ENCODE measurements at places on chromosomes 11 and 22.
A peak's percentile ranks its signal among the peaks of the same experiment; 100 is the strongest.

DNA sequence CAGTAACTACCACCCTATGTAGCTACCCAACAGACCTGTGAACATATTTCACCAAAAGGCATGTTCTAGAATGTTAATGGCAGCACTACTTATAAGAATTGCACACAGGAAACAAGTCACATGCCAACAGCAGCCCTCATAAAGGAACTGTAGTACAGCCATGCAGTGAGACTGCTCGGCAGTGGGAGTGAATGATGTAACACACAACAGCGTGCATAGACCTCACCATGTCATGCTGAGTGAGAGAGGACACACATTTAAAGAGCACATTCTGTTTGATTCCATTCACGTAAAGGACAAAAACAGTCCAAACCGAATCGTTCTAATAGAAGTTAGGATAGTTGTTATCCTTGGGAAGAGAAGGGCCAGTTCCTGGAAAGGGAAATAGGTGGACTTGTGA lies 27.2 kb upstream of the KIRREL3 start:
- no peak for DNase-seq
- H3K27ac ChIP-seq = no peak overlapping the region
- H3K4me3 ChIP-seq = no peak overlapping the region
- no peaks in the 10 kb centered on the region for H3K27me3 ChIP-seq
- H3K4me1 ChIP-seq = no peaks in the 10 kb centered on the region
- no peaks in the 10 kb centered on the region for H3K36me3 ChIP-seq

GRCh38 chr22:20244691-20245576 lies 23.2 kb downstream of the RTN4R start:
- DNase-seq = no peak
- H3K36me3 ChIP-seq = no peaks in the 10 kb centered on the region

GRCh38 chr11:119093942-119094815 lies 7.5 kb downstream of the DPAGT1 start:
- DNase-seq = peak; percentile 33
- H3K27ac ChIP-seq = peak overlapping the region; percentile 92
- peaks cover 6% of the 10 kb centered on the region for H3K4me1 ChIP-seq
- H3K4me3 ChIP-seq = peak overlapping the region; percentile 93
- no peaks in the 10 kb centered on the region for H3K27me3 ChIP-seq
- peaks cover 11% of the 10 kb centered on the region for H3K36me3 ChIP-seq

GRCh38 chr22:41979423-41980250 lies 10.4 kb downstream of the SEPTIN3 start:
- no peak for DNase-seq
- peaks cover 10% of the 10 kb centered on the region for H3K4me1 ChIP-seq
- no peak overlapping the region for H3K4me3 ChIP-seq
- peaks cover 4% of the 10 kb centered on the region for H3K27me3 ChIP-seq

- H3K36me3 ChIP-seq = no peaks in the 10 kb centered on the region
- no peak overlapping the region for H3K27ac ChIP-seq
- H3K27me3 ChIP-seq = no peaks in the 10 kb centered on the region
- DNase-seq = no peak
- no peaks in the 10 kb centered on the region for H3K4me1 ChIP-seq
- no peak overlapping the region for H3K4me3 ChIP-seq
Observed at GRCh38 chr22:46125816-46126765, 24.2 kb upstream of the PPARA start.

DNA sequence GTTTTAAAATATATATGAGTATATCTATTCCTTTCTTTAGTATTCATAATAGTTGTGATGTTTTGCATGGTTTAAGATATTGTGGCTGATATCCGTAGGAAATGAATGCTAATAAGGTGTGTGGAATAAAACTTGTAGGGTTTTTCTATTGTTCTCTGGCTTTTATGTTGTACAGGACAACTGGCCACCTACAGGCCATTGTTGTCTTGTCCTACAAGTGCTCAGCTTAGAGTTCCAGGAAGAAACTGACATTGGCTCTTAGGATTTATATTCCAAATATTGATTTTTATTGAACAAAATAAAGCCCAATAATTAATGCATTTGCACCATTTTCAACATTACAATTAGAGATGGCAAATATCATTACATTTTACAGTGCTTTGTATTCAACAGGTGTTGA lies 512.8 kb upstream of the TENM4 start:
- H3K4me1 ChIP-seq = no peaks in the 10 kb centered on the region
- no peak overlapping the region for H3K27ac ChIP-seq
- H3K36me3 ChIP-seq = no peaks in the 10 kb centered on the region

GRCh38 chr11:95849087-95849825 lies 59.0 kb downstream of the CEP57 start:
- H3K27ac ChIP-seq = no peak overlapping the region
- DNase-seq = peak; percentile 43

GRCh38 chr11:109911488-109911887 lies 181.7 kb upstream of the ZC3H12C start:
- H3K27me3 ChIP-seq = no peaks in the 10 kb centered on the region
- no peak overlapping the region for H3K27ac ChIP-seq
- no peak for DNase-seq
- H3K4me3 ChIP-seq = no peak overlapping the region

DNA sequence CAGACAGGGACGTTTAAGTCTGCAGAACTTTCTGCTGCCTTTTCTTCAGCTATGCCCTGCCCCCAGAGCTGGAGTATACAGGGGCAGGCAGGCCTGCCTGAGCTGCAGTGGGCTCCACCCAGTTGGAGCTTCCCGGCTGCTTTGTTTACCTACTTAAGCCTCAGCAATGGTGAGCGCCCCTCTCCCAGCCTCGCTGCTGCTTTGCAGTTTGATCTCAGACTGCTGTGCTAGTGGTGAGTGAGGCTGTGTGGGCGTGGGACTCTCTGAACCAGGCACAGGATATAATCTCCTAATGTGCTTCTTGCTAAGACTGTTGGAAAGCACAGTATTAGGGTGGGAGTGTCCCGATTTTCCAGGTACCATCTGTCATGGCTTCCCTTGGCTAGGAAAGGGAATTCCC lies 38.5 kb downstream of the NELL1 start:
- no peak for DNase-seq
- H3K4me3 ChIP-seq = no peak overlapping the region
- H3K27me3 ChIP-seq = no peaks in the 10 kb centered on the region
- H3K36me3 ChIP-seq = no peaks in the 10 kb centered on the region

- H3K4me3 ChIP-seq = no peak overlapping the region
- no peak for DNase-seq
- H3K27ac ChIP-seq = no peak overlapping the region
- H3K36me3 ChIP-seq = no peaks in the 10 kb centered on the region
- no peaks in the 10 kb centered on the region for H3K27me3 ChIP-seq
Observed at GRCh38 chr11:86438685-86439084, 64.0 kb downstream of the CCDC81 start.

- no peaks in the 10 kb centered on the region for H3K4me1 ChIP-seq
- H3K4me3 ChIP-seq = no peak overlapping the region
- no peaks in the 10 kb centered on the region for H3K36me3 ChIP-seq
- no peak overlapping the region for H3K27ac ChIP-seq
- peaks cover 27% of the 10 kb centered on the region for H3K27me3 ChIP-seq
- DNase-seq = peak; percentile 33
Observed at GRCh38 chr22:49404020-49404419, 423.7 kb downstream of the BRD1 start.

DNA sequence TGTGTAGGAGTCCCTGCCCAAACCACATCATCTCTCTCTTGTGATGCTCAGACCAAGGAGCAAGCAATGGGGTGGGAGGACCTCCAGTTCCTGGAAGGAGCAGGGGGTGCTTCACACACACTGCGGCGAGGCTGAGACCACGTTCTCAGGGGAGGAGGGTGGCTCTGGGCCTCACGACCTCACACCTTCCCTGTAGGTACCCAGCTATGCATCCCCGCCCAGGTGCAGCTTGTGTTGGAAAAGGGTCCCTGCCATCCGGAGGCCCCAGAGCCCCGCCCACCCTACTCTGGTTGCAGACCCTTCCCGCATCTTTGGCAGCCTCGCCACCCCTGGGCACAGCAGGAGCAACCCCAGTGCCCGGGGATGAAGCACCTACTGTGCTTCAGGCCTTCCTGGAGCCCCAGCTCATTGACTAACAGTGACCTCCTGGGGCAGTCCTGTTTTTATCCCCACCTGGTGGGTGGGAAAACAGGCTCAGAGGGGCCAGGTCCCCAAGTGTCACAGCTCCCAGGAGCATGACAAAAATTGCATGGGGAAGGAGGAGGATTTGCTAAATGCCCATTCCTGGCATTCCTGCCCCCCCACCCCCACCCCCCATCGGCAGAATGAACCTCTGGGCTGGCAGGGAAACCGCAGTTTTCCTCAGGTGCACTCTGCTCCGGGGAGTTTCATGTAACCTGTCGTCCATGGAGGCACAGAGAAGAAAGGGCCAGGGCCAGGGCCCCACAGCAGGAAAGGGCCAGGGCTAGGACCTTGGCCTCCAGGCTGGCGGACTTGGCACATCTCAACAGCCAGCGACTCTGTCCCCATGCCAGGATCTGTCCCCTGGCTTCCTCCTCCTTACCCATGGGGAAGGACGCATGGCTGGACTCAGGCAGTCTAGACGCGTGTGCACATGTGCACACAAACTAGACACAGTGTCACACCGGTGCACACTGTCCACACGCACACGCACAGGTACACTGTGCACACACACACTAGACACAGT lies 81.0 kb downstream of the IGLL1 start:
- no peak overlapping the region for H3K4me3 ChIP-seq
- H3K27ac ChIP-seq = peak overlapping the region; percentile 29
- no peaks in the 10 kb centered on the region for H3K36me3 ChIP-seq

DNA sequence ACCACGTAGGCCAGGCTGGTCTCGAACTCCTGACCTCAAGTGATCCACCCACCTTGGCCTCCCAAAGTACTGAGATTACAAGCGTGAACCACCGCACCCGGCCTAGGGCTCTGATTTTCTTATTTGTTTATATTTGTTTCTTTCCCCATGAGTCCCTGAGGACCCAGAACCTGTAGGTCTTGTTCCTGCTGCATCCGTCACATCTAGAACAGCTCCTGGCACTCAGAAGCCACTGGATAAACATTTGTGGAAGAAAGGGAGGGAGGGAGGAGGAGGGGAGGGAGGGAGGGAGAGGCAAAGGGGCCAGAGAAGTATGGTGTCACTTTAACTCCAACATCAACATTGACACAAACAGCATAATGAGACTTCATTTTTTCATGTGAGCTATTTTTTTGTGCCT lies 67.7 kb downstream of the CELSR1 start:
- no peaks in the 10 kb centered on the region for H3K36me3 ChIP-seq
- no peaks in the 10 kb centered on the region for H3K27me3 ChIP-seq
- peak; percentile 32 for DNase-seq
- H3K27ac ChIP-seq = peak overlapping the region; percentile 43
- H3K4me1 ChIP-seq = no peaks in the 10 kb centered on the region
- H3K4me3 ChIP-seq = no peak overlapping the region

DNA sequence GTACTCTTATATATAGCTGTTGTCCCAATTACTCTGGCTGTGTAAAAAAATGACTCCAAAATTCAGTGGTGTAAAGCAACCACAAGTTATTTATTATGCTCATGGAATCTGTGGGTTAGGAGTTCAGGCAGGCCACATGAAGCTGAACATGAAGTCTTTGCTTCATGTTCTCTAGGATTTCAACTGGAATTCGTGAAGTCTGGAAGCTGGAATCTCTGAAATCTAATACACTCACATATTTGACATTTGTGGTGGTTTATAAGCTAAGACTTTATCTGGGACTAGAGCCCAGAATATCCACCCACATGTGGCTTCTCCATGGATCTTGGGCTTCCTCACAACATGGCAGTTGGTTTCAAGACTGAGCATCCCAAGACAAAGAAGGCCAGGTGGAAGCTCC lies 430.6 kb downstream of the MIAT start:
- H3K27ac ChIP-seq = no peak overlapping the region
- no peak overlapping the region for H3K4me3 ChIP-seq
- H3K36me3 ChIP-seq = no peaks in the 10 kb centered on the region
- peaks cover 9% of the 10 kb centered on the region for H3K27me3 ChIP-seq
- DNase-seq = no peak

DNA sequence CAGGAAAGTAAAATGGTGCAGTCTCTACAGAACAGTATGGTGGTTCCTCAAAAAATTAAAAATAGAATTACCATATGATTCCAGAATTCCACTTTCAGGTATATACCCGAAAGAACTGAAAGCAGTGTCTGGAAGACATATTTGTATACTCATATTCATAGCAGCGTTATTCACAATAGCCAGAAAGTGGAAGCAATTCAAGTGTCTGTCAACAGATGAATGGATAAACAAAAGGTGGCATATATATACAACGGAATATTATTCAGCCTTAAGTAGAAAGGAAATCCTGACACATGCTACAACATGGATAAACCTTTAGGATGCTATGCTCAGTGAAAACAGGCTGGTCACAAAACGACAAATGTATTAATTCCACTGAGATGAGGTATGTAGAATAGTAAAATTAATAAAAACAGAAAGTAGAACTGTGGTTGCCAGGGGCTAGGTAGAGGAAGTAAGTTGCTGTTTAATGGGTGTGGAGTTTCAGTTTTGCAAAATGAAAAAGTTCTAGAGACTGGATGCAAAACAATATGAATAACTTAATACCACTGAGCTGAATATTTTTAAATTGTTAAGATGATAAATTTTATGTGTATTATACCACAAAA lies 14.5 kb downstream of the SAA1 start:
- no peak for DNase-seq
- H3K27ac ChIP-seq = no peak overlapping the region
- H3K4me3 ChIP-seq = no peak overlapping the region
- H3K4me1 ChIP-seq = no peaks in the 10 kb centered on the region
- H3K36me3 ChIP-seq = no peaks in the 10 kb centered on the region

DNA sequence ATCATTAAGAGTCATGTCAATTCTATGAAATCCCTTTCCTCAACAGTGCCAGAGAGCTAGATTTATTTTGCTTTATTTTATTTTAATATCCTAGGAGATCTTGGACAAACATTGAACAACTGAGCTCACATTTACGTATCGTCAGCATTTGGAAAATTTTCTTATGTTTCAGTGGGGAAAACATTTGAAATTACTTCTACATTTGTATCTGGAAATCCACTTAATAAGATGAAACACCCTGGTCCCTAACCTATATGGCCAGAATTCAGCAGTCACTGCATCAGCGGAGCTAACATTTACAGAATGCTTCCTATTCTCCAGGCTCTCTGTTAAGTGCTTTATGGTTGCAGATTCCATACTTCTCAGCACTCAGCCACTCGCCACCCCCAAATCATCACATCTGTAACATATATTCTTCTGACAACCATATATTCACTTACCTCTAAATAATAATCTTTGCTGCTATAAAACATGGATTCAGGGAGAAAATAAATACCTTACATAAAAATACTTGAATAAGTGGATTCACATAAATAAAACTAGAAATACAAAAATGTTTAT lies 773.9 kb downstream of the JRKL start:
- H3K4me3 ChIP-seq = no peak overlapping the region
- H3K27ac ChIP-seq = no peak overlapping the region
- H3K36me3 ChIP-seq = no peaks in the 10 kb centered on the region
- DNase-seq = no peak
- no peaks in the 10 kb centered on the region for H3K4me1 ChIP-seq

GRCh38 chr11:124115782-124116616 lies 749 bp downstream of the VWA5A start:
- H3K4me1 ChIP-seq = no peaks in the 10 kb centered on the region
- H3K27ac ChIP-seq = peak overlapping the region; percentile 86
- no peaks in the 10 kb centered on the region for H3K27me3 ChIP-seq

GRCh38 chr22:19448076-19448607 lies 631 bp upstream of the C22orf39 start:
- DNase-seq = no peak
- H3K4me1 ChIP-seq = no peaks in the 10 kb centered on the region
- peaks cover 4% of the 10 kb centered on the region for H3K36me3 ChIP-seq
- peak overlapping the region; percentile 90 for H3K4me3 ChIP-seq
- H3K27ac ChIP-seq = peak overlapping the region; percentile 93
- no peaks in the 10 kb centered on the region for H3K27me3 ChIP-seq

- H3K36me3 ChIP-seq = no peaks in the 10 kb centered on the region
- no peaks in the 10 kb centered on the region for H3K27me3 ChIP-seq
- H3K4me3 ChIP-seq = no peak overlapping the region
- no peaks in the 10 kb centered on the region for H3K4me1 ChIP-seq
Observed at GRCh38 chr11:121513807-121514206, 61.0 kb upstream of the SORL1-AS1 start.
